HCT116 (cell line): ENCODE measurements at places on chromosomes 2 and 18.
A peak's percentile ranks its signal among the peaks of the same experiment; 100 is the strongest.

DNA sequence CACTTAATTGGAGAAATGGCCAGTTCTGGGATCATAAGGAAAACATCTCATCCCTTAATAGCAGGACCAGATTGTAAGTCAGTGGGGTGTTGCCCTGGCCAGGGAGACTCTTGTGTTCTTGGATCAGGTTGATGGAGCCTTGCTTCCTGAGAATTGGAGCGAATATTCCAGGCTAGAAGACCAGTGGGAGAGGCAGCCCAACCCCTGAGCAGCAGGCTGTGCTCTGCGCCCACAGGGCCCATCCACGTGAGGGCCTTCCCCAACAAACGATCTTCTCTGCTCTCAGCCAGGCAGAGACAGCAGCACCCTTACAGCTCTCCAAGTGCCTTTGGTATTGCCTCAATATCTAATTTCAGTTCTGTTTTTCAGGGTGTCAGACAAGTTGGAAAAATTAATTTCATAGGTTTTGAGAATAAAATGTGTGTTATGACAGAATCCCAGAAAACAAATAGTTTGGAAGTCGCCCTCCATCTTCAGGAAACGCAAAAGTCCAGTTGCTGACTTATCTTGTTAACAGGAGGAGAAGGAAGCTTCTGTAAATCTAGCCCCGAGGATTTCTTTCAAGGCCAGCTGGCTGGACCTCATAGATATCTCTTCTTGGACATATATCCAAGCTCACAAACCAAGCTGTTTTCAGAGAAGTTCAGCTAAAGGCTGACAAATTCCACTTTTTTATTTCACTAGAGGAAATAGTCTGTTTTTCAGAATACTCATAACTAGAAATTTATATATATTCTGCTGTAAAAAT, 105.5 kb downstream of the COPS8 start:
- no peak for DNase-seq

DNA sequence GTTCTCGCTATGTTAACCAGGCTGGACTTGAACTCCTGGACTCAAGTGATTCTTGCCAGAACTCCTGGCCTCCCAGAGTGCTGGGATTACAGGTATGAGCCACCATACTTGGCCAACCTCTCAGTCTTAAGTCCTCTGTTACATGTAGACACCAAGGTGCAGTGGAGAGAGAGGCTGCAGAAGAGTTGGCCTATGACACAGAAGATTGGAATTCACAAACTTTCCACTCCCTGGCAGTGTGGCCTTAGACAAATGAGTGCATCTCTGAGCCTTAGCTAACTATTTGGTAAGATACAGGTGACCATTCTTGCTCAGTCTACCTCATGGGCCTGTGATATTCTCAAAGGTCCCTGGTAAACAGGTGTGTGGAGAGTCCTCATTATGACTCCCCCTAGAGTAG, 159.7 kb downstream of the MYCN start:
- DNase-seq = no peak

- DNase-seq = no peak
Measured at GRCh38 chr2:111201214-111201613, 80.5 kb downstream of the BCL2L11 start.

GRCh38 chr2:77873506-77873905, 351.3 kb upstream of the LRRTM4 start:
- DNase-seq = no peak

GRCh38 chr18:67194886-67195285, 321.6 kb downstream of the DSEL start:
- no peak for DNase-seq

DNA sequence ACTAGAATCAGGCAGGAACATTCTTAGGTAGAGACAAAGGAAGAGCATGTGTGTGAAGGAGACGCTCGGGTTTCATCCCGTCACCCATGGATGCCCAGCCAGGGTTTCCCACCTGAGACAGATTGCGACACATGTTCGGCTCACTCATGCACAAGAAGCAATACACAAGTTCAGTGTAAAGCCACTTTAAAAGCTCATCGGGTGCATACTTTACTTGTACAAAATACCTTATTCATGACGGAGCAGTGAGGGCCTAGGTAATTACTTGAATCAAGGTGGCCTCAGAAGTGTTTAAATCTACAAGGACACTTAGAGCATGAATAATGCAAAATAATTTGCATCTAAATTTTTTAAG, 42.0 kb downstream of the ZEB2 start:
- no peak for DNase-seq

DNA sequence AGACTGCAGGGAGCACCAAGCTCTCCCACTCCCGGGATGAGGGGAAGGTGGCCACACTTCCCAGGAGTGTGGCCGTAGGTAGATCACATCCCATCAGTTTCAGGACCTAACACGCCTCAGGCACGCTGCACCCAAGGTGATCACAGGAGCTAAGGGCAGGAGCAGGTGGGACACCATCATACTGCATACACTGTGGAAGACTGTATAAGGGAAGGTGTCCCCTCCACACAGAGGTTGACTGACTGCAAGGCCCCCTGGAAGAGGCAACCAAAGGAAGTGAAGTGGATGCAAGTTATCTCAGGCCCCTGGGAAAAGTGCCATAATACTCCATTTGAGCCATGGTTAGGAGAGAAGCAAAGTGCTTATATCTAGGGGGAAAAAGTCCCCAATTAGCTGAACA, 351.9 kb upstream of the SMIM21 start:
- no peak for DNase-seq

GRCh38 chr2:28274911-28275685, 117.6 kb upstream of the FOSL2 start:
- peak; percentile 79 for DNase-seq

GRCh38 chr2:16392647-16393499, 272.8 kb downstream of the CYRIA start:
- DNase-seq = no peak

DNA sequence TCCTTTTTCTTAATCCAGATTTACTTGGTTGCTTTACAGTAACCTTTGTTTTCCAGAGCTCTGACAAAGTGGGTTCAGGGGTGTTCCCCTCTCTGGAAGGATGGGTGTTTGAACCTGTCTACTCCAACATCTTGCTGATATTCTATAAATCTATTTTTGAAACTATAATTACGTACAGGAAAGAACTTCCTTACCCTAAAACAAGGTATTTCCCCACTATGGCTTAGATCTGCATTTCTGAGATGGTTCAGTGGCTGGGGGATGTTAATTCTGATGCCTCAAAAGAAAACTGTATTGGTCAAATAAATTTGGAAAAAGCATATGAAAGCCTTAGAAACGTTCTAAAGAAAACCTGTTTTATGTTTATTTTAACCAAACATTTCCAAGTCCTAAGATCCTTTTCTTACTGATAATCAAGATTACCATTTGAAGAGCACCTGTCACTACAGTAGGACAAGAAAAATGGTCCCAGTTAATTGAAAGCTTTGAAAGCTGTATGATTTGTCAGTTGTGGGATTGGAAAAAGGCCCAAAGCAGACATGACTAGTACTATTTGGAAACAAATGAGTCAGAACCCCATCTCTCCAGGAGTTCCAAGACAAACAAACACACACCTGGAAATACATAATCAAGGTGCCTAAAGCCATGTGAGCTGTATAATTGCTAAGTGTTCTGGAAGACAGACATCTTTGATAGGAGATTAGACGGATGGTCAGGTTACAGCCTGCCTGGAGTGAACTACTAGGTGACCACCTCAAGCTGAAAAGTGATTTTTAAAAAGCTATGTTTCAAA, 57.5 kb downstream of the KDM3A start:
- DNase-seq = no peak

DNA sequence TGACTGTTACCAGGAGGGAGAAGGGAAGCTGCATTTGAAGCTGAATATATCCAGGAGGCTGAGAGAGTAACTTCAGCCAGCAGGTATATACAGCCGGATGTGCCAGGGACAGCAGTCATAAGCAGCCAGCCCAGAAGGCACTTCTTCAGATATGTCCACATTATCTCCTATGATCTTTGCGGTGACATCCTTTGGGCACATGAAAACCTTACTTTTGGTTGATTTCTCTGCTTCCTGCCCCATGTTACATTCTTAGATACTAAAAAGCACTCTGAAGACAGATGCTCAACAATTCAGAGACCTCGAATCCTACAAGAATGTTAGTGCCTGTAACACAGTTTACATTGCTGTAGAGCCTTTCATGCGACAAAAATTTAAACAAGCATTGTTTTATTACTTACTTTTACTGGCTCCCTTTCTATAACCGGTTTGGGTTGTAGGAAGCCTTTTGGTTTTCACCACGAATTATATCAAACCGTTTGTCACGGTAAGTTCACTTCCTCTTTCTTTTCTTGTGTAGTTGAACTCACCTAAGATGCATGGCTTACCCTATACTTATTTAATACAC, 50.3 kb upstream of the TLK1 start:
- DNase-seq = no peak

DNA sequence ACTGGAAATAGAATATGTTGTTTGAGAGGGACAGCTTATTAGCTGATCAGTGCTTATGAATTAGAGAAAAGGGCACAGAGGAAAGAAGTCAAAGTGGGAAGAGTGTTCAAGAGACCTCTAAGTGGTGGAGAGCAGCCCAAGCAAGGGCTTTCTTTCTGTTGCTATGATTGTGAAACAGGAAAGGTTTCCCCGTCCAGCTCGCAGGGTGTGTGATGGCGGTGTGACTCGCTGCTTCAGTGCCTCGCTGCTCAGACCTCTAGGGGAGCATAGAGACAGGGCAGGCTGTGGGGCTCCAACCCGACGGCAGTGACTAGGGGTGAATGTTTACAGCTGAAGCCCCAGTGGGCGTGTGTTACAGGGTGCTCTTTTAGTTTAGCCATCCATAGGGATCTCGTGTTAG, 166.5 kb upstream of the COPS8 start:
- no peak for DNase-seq
